ENCODE measurements at places on chromosomes 11 and 22.

- no peak overlapping the region for H3K4me3 ChIP-seq
- no peaks in the 10 kb centered on the region for H3K27me3 ChIP-seq
- H3K27ac ChIP-seq = no peak overlapping the region
Observed at GRCh38 chr22:36467042-36467810, 14.2 kb downstream of the TXN2 start.

DNA sequence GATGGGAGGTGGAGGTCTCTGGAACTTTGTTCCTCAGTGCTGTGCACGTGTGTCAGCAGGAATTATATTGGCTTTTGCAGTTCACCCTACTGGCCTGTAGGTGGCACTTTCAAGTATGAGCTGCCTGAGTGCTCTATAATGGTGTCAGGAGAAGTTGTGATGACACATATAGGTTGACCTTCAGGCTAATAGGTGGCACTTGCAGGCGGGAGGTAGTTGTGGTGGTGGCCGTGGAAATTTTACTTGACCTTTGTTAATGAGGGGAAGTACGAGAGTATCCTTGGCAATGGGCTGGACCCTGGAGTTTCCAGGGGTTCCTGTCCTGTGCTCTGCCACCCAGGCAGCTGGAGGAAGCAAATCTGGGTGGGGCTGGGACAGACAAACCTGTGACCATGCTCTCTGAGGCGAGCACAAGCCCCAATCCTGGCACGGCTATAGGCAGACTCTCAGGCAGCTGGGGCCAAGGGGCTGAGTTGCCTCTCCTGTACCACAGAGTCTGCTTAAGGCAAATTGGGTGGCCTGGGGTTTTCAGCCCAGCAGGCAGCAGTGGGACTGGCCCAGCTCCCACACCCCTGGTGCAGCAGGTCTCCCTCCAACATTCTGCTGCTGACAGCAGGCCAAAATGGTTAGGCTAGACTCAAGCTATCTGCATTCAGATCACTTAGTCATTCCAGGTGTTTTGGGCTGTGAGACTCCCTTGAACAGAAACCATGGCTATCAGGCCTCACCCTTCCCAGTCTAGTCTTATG lies 147.5 kb upstream of the CTSC start:
- no peak overlapping the region for H3K4me3 ChIP-seq
- no peaks in the 10 kb centered on the region for H3K36me3 ChIP-seq
- peak; percentile 16 for DNase-seq
- H3K27ac ChIP-seq = no peak overlapping the region
- no peaks in the 10 kb centered on the region for H3K4me1 ChIP-seq

DNA sequence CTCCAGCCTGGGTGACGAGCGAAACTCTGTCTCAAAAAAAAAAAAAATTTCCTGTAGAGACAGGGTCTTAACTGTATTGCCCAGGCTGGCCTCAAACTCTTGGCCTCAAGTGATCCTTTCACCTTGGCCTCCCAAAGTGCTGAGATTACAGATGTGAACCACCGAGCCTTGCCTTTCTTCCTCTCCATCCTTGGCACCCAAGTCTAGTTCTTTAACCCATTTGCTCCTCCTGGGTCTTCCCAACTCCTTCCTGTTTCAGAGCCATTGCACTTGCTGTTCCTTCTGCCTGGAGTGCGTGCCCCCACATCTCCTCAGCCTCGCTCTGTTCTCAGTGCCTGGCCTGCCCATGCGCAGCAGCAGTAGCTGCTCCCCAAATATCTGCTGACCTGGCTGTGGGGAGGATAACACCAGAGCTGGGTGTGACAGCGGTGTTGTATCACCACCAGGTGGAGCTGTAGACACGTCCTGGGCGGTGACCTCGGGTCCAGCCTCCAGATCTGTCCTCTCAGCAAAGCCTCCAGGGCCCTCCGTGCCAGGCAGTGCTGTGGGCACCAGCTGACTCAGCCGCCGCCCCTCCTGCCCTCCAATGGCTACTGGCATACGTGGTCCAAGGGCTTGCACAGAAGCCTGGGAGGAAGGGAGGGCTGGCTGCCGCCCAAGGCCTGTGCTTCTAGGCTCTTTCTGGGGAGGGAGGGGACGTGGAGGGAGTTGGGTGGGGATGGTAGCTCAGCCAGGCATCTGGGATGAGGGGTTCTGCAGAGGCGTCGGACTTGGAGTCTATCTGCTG lies 22.0 kb downstream of the TEF start:
- H3K4me3 ChIP-seq = no peak overlapping the region
- DNase-seq = peak; percentile 79
- no peak overlapping the region for H3K27ac ChIP-seq
- no peaks in the 10 kb centered on the region for H3K27me3 ChIP-seq

GRCh38 chr11:45563171-45563570 lies 102.3 kb downstream of the CHST1 start:
- no peak overlapping the region for H3K4me3 ChIP-seq
- no peak overlapping the region for H3K27ac ChIP-seq
- H3K36me3 ChIP-seq = no peaks in the 10 kb centered on the region
- H3K4me1 ChIP-seq = no peaks in the 10 kb centered on the region
- H3K27me3 ChIP-seq = no peaks in the 10 kb centered on the region
- no peak for DNase-seq
